ENCODE measurements at places on chromosomes 7 and 10.

GRCh38 chr7:136131304-136131630 is 154.1 kb upstream of the MTPN start:
- DNase-seq, result no peak

DNA sequence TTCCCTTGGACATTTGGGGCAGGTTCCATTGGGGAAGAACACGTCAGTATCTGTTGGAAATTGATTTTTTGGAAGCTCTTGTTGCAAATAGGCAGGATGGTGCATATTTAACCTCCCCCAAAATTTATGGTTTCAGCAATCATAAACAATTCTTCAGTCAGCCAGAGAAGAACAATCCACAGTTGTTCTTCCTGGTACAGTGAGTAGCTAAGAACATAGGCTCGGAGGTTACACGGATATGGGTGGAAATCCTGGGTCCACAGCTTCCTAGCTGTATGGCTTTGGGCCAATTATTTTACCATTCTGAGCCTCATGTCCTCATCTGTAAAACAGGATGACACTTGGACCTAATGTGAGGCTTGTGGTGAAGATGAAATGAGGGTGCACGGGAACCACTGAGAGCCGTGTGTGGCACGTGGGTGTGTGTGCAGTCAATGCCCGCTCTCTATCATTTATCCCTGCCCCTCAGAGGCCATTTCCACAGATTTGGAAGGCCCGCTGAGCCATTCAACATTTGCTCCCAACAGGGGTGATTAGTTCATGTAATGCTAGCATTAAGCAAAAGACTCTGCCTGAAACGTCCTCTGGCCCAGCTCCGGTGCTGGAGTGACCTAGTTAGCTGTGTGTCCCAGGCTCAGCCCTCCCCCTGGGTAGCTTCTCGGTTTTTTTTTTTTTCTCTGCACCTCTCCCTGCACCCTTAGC is 9.7 kb downstream of the CAMK1D start:
- DNase-seq, result no peak

- DNase-seq, result no peak
Observed at GRCh38 chr10:43125274-43125845, 12.9 kb upstream of the CSGALNACT2 start.

GRCh38 chr7:39453743-39454355 is 112.4 kb upstream of the YAE1 start:
- DNase-seq, result peak; percentile 38

Data from stimulated activated CD4-positive, alpha-beta T cell treated with anti-CD3 and anti-CD28 coated beads, Interleukin-15, amount 100 ng/mL, for 48 hours (primary cell).